ENCODE measurements at places on chromosomes 7 and 10. TPM values are rescaled to one million over a fixed set of nuclear protein-coding genes. Genes with fewer than 3 reads are reported as not detected.
A peak's percentile ranks its signal among the peaks of the same experiment; 100 is the strongest.

GRCh38 chr10:49499305-49499851 is 39.5 kb downstream of the ERCC6 start:
- DNase-seq: no peak

DNA sequence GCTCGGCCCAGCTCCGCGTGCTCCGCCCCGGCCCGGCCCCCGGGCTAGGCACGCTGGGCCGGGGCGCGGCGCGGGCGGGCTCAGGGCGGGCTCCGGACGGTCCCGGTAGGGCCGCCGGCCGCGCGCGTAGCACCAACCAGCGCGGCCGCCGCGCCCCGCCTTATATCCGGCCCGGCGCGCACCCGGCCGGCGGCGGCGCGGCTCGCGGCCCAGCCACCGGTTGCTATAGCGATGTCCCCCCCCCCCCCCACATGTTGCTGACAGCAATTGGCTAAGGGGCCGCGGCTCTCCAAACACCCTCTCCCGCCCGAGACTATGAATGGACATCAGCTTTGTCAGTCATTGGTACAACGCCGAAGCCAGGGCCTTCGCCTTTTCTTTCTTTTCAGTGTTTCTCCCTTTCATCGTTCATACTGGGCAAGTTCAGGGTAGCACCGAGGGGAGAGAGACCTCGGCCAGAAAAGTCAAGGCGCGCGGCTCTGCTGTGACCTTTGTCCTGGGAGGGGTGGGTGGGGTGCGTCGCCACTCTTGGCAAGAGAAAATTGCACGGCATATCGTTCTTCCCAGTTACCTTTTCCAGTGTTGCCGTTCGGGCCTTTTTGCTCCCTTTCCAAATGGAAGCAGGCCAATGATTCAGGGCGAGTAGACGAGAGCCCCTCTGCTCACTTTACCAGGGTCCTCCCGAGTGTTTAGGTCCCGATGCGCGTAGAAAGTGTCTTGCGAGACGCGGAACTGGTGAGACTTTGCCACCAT is 354.2 kb downstream of the DNAJB6 start:
- peak; percentile 77 for DNase-seq

Gene GRM8
- not detected for total RNA-seq

DNA sequence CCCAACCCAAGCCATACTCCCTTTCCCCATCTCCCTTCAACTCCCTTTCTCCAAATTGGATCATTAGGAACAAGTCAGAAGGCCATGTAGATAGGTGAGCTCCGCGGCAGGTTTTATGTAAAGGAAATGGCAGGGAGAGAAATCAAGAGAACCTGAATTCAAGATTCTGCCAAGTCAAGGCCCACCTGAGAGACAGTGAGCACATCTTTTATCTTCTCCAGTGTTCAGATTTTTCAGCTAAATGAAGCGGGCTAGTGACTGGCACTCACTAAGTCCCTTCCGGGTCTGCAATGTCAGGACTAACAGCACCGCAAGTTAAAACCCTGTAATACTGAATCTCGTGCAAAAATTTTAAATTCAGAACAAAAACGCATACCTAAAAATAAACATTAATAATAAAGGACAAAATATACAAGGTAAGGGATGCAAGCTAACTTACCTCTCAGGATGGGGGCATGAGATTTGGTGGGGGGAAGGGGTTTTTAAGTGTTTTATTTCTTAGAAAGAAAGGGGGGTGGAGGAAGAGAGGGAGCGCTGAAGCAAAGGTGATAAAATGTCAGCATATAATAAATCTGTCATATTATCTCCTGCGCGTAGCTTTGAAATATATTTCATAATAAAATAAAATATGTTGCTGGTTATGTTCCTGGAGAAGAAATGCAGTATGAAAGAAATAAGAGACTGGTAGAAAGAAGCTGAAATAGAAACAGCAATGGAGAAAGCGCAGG is 17.6 kb downstream of the TCAF1 start:
- DNase-seq: no peak

Gene CRYGN
- not detected for total RNA-seq

DNA sequence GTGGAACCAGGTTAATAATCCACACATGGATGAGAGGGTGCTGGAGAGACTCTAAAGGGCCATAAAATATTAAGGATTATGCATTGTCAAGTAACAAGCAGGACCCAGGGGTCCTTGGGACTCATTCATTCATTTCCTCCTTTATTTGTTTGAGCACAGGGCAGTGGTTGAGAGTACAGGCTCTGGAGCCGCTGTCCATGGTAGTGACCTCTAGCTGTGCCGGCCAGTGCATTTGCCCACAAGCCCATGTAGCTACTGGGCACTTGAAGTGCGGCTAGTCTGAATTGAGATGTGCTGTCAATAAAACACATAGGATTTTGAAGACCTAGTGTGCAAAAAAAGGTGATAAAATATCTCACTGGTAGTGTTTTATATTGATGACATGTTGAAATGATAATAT is 137.6 kb downstream of the C10orf105 start:
- DNase-seq: peak; percentile 46

Gene ITPRID1
- not detected for total RNA-seq

- DNase-seq: no peak
Measured at GRCh38 chr7:50449501-50449880, 659 bp downstream of the FIGNL1 start.

Gene CDC14C
- total RNA-seq: not detected

- DNase-seq: no peak
Measured at GRCh38 chr7:66183700-66184099, 21.4 kb upstream of the TPST1 start.

DNA sequence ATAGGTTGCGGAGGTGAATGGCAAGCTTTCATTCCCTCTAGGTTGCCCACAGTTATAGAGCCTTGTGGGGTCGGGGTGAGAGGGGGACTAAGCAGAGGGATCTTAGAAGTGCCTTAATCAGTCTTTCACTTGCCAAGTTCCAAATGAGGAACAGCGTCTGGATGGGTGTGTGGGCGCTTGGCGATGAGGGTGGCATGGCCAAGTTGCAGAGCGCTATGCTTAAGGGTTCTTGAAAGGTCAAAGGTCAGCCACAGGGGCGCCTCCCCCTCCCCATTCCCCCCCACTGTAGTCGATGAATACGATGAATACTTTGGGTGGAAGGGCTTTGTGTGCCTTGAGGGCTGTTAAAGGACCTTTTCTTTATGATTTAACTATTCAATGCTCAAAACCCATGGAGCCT is 185.0 kb downstream of the TCF7L2 start:
- DNase-seq: no peak

GRCh38 chr7:133511252-133511651 is 258.4 kb downstream of the EXOC4 start:
- DNase-seq: no peak

Gene MKX
- total RNA-seq: 0.15 TPM
